ENCODE measurements at places on chromosomes 3 and 15.
A peak's percentile ranks its signal among the peaks of the same experiment; 100 is the strongest.

- no peak for DNase-seq
Measured at GRCh38 chr3:23329471-23330105, 126.5 kb downstream of the UBE2E2 start.

GRCh38 chr15:98596885-98597392 is 51.4 kb upstream of the IGF1R start:
- no peak for DNase-seq

- DNase-seq = no peak
Measured at GRCh38 chr15:38782156-38782555, 217.5 kb upstream of the RASGRP1 start.

GRCh38 chr15:56086566-56086965 is 93.2 kb upstream of the NEDD4 start:
- DNase-seq = no peak

- DNase-seq = peak; percentile 80
Measured at GRCh38 chr3:142976621-142977398, 13.3 kb upstream of the PAQR9 start.

DNA sequence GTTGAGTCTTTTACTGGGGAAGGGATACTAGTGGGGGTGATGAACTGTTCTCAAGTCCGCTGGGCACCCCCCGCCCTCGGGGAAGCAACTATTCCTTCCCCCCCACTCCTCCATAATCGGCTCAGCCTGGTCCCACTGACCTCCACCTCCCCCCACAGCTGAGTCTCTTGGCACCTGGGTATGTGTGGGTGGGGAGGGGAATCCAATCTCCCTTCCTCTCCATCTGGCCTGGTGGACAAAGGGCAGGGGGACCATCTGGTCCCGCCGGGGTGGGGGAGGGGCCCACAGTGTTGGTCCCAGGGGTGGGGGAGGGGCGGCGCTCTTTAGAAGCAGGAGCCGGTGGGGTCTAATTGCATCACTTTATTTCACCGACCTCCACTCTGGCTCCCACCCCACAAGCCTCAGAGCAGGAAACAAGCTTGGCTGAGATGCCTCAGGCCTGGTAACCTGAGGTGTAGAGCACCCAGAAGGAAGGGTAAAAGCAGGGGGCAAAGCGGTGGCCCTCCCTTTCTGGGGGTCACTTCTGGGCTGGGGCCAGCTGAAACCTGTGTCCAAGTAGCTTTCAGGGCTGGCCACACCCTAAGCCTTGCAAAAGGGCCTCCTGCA is 1.0 kb upstream of the PCBP4 start:
- DNase-seq = no peak

DNA sequence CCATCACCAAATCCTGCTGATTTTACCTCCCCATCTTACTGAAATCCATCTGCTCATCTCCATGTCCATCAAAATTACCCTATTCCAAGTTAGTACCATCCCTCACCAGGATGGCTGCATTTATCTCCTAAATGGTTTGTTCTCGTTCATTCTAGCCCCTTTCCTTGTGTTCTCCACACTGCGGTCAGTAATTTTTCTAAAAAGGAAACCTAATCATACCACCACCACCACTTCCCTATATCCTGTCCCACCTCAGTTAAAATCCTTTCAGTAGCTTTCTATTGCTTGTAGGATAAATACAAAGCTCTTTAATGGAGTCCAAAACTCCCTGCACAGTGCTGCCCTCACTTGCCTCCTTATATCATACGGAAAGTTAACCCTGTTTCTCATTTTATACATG is 51.1 kb downstream of the UACA start:
- DNase-seq = no peak

GRCh38 chr3:77464111-77464688 is 424.3 kb downstream of the ROBO2 start:
- DNase-seq = no peak

DNA sequence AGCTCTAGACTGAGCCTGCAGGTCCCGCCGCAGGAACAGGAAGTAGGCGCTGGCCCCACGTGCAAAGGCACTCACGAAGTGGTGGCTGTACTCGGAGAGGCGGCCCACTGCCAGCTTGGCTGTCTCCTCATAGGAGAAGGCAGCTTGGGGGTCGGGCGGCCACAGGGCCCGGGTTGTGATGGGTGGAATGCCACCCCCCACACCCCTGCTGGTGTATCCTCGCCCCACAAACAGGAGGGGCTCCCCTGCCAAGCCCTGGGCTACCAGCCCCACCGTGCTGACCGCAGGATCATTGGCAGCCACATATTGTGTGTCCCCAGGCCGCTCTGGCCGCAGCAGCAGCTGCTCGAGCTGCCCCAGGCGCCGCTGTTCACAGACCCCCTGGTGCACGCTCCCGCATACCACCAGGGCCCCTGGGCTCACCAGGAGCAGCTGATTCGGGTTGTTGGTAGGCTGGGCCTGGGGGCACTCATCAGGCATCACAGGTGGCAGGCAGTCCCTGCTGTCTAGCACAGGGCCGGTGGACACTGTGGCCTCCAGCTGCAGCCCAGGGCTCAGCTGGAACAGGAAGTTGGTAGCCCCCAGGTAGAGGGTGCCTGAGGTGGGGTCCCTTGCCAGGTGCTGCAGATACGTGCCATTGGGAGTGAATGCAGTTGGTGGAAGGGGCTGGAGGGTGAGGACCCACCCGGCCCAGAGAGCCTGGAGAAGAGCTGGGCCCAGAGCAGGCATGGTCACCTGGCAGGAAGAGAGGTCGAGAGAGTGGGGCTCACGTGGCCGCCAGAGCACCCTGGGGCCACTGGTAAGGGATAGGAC is 5.8 kb downstream of the PLXNB1 start:
- no peak for DNase-seq

- no peak for DNase-seq
Measured at GRCh38 chr3:101151286-101151913, 158.2 kb upstream of the ABI3BP start.

DNA sequence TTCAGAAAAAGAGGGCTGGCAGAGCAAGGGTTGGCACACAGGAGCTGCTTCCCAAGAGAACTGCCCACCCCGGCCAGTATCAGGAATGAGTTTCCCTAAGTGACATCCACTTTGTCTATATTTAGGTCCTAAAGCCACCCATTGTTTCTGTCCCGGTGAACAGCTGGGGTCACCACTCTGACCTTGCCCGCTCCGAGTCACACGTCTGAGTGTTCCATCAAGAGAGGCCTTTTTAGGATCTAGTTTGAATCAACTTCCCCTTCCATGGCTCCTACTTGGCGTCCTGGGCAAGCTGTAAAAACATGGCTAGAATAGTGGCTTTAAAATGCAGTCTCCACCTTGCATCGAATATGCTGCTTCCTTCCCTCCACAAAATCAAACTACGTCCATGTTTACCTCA is 109.6 kb upstream of the ARHGEF3 start:
- no peak for DNase-seq

DNA sequence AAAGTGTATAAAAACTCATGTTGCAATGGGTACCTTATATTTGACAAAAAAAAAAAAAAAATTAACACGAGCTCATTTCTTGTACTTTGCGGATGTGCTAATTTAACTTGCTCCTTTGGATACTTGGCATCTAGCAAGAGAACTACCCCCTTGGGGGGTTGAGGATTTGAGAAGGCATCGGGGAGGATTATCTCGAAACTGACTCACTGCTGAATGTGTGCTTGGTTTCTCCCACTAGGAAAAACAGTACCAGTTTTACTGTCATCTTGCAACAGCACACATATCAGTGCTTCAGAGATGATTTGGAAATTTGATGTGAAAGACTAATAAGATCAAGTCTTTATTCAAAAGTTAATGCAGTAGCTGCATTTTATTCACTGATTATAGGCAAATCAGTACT is 891 bp downstream of the EXOG start:
- no peak for DNase-seq

- no peak for DNase-seq
Measured at GRCh38 chr3:26438981-26439884, 183.3 kb upstream of the LRRC3B start.

Data from SW 1271 (cell line).